ENCODE measurements at places on chromosomes 16 and 17.

GRCh38 chr16:87442581-87442966, 50.2 kb downstream of the ZCCHC14 start:
- no peak for DNase-seq

DNA sequence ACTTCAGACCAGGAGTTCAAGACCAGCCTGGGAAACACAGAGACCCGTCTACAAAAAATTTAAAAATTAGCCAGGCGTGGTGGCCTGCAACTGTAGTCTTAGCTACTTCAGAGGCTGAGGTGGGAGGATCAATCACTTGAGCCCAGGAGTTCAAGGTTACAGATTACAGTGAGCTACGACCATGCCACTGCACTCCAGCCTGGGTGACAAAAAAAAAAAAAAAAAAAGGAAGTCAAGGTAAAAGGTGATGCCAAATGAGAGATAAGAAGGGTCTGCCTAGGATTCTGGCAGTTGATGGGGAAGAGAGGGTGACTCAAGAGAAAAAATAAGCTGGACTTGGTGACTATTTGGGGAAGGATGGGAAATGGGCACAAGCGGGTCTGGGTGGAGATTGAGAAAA, 32.5 kb downstream of the MYO18A start:
- DNase-seq: no peak

DNA sequence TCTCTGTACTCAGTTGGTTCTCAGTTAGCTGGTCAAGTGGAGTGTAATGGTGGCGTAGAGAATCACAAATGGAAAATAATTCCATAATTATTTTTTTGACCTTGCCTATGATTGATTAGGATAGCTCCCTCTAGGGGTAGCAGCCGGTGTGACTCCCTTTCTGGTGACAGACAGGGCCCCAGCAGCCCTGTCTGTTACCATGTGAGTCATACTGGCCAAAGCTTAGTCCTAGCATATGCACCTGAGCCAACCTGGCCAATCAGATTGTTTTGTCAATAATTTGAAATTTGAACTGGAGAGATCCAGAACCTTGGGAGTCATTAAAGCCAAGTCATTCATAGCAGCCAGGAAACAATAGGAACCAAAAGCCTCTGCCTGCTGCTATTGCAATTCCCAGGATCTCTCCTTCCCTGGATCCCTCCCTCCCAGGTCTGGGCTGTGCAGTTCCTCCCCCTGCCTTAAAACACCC, 5.6 kb downstream of the PNPO start:
- DNase-seq: peak; percentile 64

GRCh38 chr16:30760577-30761426, 1.1 kb downstream of the CFAP119 start:
- DNase-seq: no peak

DNA sequence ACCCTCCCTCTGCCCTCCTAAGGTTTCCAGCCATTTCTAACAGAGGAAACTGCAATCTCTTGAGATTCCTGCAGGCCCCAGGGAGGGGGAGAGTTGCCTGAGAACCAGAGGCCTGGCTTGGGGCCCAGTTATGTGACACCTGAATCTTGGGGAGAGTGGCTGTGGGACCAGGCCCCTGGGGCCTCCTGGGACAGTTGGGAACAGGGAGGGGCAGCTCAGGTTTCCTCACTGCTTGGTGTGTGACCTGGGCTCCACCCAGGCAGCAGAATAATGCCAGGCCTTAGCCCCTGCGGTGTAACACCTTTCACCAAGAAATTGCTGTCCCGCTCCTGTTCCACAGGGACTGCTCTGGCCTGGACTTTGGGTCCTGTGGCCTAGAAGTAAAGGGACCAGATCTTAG, 44.3 kb upstream of the CRHR1 start:
- DNase-seq: no peak

DNA sequence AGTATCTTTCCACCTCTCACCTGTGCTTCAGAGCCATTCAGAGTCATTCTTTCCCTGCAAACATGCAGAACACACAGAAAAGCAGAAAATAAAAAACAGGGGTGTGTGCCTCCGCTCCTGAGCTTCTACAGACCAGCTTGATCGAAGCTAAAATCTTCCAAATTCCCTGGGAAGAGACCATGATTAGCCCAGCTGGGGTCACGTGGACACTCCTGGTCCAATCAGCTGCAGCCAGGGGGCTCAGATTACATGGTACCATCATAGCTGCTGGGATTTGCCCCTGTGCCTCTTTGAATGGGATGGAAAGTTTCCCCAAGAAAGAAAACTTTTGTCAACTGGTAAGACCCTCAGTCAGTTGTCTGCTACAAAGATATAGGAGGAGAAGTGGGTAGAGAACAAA, 159.9 kb downstream of the TMEM114 start:
- no peak for DNase-seq

DNA sequence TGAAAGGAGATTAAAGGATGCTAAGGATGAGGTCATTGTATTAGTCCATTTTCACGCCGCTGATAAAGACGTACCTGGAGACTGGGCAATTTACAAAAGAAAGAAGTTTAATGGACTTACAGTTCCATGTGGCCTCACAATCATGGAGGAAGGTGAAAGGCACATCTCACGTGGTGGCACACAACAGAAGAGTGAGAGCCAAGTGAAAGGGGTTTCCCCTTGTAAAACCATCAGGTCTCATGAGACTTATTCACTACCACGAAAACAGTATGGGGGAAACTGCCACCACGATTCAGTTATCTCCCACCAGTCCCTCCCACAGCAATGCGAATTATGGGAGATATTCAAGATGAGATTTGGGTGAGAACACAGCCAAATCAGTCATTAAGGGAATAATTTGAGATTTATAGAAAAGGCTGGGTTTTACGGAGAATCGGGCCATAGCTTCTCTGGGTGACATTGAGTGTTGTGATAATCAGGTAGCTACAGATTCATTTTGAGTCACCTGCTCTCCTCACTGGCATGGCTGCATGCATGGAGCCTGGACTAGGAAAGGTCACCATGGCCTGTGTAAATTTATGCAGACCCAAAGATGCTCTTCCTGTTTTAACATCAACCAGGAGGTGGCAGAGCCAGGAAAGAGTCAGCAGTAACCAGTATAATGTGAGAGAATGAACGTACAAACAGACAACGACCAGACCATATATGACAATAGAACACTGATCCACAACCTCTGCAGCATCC, 40.5 kb upstream of the DYNLRB2 start:
- DNase-seq: no peak

DNA sequence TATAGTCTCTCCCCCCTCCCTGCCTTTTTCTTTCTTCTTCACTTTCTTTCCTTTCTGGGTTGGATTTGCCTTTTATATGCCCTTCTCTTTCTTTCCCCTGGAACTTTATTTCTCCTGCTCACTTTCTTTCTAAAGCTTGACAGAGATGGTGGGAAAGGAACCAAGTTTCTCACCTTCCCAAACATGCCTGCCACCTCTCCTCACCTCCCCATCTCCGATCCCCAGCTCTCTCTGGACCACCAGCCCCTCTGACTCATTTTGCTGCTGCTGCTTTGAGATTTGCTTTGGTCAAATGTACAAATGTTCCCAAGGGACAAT, 6.7 kb upstream of the LHX1 start:
- no peak for DNase-seq

DNA sequence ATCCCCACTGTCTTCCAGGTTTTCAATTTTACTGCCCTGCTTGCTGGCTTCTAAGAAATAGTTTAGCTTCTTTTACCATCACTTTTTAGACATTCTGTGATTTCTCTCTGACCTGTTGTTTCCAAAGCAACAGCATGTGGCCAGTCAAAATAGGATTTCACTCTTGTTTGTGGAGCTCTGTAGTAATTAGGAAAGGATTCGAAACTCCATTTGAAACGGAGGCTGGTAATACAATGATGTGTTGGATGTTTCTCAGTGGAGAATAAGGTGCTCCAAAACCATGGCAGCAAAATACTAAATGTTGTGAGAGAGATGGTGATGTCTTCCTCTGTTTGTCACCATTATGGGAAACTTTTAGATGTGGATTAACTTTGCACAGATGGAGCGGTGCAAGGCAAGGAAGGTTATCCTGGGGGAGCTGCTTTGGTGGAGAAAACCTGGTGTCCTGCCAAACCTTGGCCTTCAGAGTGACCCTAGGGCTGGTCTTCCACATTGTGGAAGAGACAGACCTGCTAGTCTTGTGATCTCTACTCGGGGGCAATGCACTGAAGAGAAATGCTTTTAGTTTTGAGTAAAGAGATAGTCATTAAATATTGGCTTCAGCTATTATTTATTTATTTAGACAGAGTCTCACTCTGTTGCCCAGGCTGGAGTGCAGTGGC, 79.4 kb downstream of the PRKCA start:
- no peak for DNase-seq

GRCh38 chr16:87376660-87377059, 6.9 kb downstream of the FBXO31 start:
- no peak for DNase-seq

GRCh38 chr16:8967132-8967821, 3.6 kb upstream of the USP7 start:
- no peak for DNase-seq

GRCh38 chr17:78946631-78947030, 21.4 kb upstream of the TIMP2 start:
- DNase-seq: no peak

DNA sequence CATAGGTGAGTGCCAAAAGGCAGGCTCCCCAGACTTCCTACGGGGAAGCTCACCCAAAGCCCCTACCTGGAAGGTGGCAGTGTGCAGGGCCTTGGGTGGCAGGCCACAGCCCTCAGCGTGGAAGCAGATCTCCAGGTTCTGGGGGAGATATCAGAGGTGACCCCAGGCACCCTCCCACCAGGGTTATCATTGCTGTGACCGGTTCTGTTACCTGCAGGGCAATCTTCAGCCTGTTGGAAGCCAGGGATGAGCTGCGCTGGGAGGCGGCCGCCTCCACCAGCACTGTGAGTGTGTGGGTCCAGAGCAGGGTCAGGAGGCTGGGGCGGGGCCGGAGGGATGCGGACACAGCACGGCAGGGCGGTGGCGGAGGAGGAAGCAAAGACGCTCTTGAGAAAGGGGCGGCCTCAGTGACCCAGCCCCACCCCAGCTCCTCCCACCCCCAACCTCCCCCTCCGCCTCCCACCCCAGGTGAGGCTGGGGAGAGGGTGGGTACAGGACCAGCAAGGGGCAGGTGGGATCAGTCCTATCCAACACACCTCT, 13.1 kb downstream of the UNC13D start:
- no peak for DNase-seq

All from stimulated activated CD4-positive, alpha-beta T cell treated with anti-CD3 and anti-CD28 coated beads, Interleukin-1b, Interleukin-23, amount 100 ng/mL, for 24 hours (primary cell).